Spleen (tissue), 13 donors: ENCODE measurements at places on chromosomes 7 and 10. TPM values are rescaled to one million over a fixed set of nuclear protein-coding genes. Genes with fewer than 3 reads are reported as not detected.

Gene HKDC1
- total RNA-seq: 0.70 TPM

DNA sequence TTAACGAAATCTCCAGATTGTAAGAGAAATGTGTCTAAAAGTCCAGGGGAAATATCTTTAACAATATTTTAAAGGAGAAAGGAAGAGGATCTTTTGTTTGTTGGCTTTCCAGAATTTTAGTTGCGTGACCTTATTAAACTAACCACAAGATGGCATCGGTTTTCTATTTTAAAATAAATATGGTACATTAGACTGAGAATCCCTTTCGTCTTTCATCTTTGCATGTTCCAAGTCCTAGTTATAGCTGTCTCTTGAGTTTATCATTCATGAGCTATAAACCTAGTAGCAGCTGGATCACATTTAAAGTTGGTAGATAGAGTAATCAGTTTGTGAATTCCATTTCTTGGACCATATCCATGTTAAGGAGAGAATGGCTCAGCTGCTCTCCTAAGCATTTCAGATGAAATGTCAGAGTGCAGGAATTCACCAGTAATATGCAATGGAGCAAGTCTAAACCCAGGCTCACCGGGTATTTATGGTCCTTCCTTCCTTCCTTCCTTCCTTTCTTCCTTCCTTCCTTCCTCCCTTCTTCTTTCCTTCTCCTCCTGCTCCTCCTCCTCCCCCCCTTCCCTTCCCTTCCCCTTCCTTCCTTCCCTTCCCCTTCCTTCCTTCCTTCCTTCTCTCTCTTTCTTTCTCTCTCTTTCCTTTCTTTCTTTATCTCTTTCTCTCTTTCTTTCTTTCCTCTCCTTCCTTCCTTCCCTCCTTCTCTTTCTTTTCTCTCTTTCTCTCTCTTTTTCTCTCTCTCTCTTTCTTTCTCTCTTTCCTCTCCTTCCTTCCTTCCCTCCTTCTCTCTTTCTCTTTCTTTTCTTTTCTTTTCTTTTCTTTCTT lies 57.8 kb upstream of the RAB18 start:
- no peak for DNase-seq

Gene SEMA3A
- 38.7 TPM for total RNA-seq

- DNase-seq: no peak
Observed at GRCh38 chr7:102897856-102898531, 14.8 kb upstream of the LRRC17 start.

- no peak for DNase-seq
Observed at GRCh38 chr7:155310425-155311114, 12.9 kb downstream of the INSIG1 start.
